ENCODE measurements at places on chromosomes 1 and 21.
A peak's percentile ranks its signal among the peaks of the same experiment; 100 is the strongest.

DNA sequence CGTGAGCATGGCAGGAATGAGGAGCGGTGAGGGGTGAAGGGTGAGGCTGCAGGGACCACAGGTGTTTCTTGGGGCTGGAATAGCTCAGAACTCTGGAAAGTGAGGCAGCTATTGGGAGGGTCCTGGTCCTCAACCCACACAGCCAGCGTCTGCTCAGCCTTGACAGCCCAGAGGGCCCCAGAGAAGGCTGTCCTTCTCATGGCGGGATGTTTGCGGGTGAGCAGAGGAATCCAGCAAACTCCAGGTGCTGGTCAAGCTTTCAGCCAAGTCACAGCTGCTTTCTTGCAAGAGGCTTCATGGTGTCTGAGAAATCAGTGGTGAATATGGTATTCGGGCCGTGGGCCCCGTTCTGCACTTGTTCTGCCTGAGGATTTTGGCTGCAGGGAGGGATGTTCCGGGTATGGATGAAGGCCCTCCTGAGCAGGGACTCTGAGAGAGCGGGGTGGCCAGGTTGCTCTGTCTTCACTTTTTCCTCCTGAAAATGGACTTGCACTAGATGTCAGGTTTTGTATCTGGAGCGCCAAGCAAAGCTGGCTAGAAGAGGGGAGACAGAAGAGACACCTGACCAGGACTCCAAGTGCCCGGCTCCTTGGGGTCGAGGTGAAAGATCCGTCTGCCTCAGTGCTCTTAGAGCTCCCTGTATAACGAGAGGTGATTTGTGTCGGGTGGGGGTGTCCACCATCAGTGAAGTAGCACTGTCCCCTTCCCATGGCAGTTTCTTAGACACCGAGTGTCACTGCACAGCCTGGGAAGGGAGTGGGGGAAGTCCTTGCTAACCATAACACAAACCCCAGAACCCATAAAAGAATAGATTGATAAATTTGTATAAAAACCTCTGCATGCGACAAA is 139.9 kb downstream of the PEX14 start:
- DNase-seq: no peak

DNA sequence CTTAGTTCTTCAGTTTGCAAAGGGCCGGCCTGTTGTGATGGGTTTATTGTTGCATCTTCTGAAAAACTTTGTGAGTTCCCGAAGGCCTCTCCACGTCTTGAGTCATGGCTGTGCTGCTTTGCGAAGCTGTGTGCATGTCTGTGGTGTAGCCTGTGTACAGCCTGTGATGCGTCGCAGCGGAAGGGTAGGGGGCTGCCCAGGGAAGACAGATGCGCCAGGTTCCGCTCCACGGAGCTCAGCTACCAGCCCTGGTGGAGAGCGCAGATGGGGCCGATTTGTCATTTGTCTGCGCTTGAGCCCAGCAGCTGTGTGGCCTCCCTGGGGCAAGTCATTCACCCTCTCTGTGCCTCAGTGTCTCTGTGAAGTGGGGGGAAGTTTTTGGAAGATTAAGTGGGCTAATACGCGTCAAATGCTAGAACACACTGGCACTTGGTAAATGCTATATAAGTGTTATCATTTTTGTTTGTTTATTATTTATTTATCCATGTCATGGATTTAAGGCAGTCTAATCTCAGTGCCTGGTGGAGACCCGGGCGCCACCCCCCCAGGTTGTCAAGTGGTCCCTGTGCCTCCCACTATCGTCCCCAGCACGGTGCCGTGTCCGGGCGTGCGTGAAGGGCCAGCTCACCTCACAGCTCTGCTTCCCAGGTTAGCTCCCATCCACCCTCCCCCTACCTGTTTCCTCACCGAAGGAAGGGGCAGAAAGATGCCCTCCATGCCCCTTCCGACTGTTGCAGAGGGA is 8.4 kb downstream of the PDE9A start:
- no peak for DNase-seq

GRCh38 chr1:182384387-182384960 is 7.1 kb downstream of the GLUL start:
- no peak for DNase-seq

- DNase-seq: no peak
These were observed 90.4 kb downstream of the NPHP4 start for GRCh38 chr1:5901841-5902240.

DNA sequence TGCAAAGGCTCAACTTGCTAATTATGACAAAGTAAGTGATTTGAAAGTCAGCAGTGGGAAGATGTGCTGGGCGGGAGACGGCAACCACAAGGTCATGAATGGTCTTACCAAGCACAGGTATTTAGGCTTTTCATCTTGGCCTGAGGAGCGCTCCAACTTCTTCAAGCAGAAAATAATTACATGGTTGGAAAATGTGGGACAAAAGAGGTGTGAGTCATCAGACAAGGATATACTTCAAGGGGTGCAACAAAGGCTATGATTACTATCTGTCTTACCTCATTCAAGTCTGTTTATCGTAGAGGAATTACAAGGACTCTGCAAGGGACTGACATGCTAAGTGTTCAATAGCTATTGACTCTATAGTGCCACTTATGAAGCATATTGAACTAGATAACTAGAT is 2005.7 kb downstream of the MRPL39 start:
- peak; percentile 77 for DNase-seq

- DNase-seq: peak; percentile 59
These were observed 7.8 kb upstream of the GJB5 start for GRCh38 chr1:34746785-34747637.

DNA sequence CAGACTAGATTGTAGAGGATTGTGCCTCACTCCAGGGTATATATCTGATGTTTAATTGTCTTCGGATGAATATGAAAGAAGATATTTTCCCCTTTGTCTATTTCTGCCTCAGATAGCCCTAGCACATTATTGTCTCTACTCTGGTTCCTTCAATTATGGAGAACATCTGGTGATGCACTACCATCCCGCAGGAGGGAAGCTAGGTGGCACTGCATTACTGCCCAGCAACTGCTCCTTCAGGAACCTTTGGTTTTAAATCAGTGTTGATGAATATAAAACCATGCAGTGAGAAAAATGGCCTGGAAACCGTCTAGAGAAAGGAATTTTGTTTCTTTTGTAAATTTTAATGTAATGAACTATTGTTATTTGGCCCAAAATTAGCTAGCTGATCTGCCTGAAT is 68.5 kb downstream of the GPR88 start:
- DNase-seq: peak; percentile 40

DNA sequence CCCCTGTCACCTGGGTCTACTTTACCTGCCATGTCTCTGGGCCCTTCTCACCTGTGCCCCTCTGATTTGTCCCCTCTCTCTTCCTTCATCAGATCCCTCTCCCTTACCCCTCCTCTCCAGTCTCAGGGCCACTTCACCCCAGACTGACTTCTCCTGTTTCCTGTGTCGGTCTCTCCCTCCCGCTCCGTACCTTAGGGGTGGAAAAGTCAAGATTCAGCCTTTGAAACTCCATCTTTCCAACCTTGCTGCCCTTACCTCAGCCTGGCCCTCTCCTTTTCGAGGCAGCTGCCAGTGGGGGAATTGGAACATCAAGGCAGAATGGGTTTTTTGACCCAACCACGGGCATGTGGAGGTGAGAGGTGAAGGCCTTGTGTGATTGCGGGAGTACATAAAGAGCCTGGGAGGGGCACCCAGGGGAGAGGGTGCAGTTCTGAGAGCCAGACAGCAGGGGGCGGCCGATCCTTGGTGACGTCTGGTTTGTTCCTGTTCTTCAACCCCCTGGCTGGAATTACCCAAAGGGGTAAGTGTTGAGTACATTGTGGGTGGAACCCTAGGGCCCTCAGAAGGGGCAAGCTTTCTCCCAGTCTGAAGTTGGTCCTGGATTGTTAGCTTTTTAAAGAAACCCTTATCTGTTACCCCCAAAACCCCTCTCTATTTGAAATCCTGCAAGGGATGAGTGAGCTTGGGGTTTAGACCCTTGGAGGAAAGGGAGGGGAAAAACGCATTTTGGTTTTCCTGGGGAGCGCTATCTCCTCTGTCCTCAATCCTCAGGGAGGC is 12.3 kb upstream of the DMBX1 start:
- DNase-seq: peak; percentile 66

DNA sequence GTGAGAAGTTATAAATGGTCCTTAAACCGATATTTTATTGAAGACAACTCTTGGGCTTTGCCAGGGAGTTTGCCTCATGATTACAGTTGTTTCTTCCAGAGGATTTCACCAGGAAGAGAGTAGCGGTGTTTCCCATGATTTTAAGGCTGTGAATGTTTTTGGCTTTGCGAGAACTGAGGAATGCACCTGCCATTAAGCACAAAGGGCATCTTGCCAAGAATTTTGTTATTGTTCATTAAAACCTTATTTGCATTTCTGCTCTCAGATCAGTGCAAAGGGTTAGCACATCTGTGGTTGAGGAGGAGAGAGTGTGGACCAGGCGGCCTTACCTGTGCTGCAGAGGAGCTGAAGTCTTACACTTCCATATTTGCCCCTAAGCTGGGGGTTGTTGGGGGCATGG is 13.8 kb downstream of the CNIH3 start:
- no peak for DNase-seq

DNA sequence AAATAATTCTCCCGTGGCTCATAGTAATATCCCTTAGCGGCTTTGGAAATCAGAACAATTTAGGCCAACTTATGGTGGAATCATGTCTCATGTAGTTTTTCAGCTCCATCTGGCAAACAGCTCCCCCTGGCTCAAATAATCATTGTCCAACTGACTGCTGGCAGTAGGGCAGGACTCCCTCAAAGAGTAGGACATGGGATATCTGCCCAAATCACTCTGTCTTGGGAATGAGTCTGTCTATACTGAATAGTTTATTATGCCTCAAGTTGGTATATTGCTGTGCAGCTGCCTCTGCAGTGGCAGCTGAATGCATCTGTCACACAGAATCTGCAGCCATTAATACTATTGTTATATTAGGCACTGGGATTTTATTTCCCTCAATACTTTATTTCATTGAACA is 255.7 kb downstream of the COL11A1 start:
- DNase-seq: no peak

- DNase-seq: no peak
These were observed 1.3 kb downstream of the PIK3R3 start for GRCh38 chr1:46131093-46131492.

DNA sequence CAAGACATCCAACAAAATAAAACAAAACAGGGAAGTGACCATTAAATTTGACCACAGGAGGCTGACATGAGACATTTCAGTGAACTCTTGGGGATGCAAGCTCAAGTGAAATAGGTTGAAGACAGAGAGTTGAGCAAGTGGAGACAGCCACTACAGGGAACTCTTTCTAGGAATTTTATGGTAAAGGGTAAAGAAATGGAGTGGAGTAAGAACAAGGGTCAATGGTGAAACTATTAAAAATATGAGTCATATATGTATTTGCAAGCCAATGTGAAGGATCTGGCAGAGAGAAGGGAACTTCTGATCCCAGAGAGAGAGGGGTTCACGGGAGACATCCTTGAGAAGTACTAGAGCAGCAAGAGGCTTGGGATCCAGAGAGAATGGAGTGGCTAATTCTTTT is 9.1 kb upstream of the TRABD2B start:
- no peak for DNase-seq

DNA sequence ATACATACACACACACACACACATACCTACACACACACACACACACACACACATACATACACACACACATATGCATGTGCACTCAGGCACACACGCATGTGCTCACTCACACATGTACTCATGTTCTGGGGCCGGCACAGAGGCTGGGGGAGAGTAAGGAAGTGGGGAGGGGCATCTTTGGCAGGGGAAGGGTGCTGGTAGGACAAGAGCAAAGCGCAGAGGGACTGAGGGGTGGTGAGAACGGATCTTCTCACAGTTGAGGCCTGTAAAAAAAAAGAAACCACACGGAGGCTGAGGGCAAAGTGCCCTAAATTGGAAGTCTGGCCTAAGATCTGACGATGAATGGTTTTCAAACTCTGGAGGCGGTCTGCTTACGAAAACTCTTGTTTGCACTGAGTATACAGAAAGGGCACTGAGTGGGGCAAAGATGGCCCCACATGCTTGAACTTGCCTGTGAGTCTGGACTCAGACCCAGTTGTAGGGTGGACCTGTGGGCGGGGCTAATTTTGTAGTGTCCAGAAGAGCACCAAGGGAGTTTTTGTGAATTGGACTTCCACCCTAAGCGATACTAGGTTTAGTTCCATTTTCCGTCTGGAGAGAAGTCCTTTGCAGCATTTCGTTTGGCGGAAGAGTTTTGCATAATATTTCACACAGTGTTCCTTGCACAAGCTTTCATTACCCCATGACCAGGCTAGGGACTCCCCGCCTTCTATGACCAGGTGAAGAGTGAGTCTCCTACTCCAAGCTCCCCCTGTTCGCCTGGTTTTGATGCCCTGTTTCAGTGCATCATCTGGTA is 79.3 kb upstream of the LYST start:
- DNase-seq: no peak

DNA sequence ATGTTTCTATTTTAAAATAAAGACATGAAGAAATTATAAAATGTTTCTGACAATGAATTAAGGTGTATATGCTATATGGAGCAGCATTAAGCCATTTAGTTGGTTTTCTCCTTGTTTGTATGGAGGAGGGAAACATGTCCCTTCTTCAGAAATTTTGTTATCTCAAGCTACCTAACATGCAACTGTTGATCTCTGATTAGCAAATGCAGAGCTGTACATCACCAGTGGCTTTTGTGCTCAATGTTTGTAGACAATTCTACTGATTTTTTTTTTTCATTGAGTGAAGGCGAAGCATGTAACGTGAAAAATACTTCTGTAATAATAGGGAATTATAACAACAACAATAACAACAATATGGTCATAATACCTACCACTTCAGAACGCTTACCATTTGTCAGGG is 463.7 kb downstream of the PLPP3 start:
- no peak for DNase-seq

GRCh38 chr1:221274373-221274772 is 395.1 kb downstream of the HLX start:
- no peak for DNase-seq

DNA sequence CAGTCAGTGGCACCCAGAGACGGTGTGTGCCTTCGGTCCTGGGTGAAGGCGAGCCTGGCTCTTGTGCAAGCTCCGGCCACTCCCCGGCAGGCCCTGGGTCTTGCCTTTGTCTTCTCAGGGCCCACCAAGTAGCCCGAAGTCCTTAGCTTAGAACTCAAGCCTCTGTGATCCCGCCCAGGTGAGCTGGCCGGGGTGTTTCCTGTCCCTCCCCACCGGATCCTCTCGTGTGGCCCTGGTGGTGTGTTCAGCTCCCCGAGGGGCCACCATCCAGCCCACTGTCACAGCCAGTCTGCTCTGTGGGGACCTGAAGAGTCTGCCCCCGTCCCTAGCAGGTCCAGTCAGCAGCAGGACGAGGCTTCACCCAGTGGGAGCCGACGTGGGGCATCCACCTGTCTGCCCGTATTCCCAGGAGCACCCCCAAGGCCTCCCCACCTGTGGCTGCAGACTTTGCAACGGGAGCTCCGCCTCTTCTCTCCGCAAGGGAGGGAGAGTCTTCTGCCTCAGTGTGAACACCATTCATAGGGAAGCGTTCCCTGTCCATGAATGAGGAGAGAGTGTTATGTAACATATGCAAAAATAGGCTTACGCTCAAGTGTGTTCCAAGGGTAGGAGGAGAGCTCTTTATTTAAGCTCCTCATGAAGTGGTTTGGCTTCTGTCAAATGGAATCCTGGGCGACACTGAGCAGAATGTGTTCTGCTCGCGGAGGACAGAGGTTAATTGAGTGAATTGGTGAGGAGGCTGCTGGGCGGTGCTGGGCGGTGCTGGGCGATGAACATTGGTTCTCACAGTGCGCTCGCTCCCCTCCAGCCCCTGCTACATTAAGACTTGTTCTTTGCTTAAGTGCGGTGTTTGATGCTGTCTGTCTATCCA is 108.9 kb downstream of the CRYAA start:
- DNase-seq: no peak
